Motor neuron (in vitro differentiated cells): ENCODE measurements at places on chromosomes 5 and 9.

- no peak for ATAC-seq
Observed at GRCh38 chr5:171435908-171436307, 16.5 kb downstream of the FGF18 start.

DNA sequence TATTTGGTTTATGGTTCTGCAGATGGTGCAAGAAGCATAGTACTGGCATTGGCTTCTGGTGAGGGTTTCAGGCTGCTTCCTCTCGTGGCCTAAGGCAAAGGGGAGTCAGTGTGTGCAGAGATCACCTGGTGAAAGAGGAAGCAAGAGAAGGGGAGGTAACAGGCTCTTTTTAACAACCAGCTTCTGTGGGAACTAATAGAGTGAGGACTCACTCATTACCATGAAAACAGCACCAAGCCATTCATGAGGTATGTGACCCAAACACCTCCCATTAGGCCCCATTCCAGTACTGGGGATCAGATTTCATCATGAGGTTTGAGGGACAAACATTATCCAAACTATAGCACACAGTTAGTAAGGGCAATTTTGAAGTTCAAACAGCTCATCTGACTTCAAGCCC lies 263.5 kb downstream of the TMEM38B start:
- ATAC-seq: no peak

- ATAC-seq: peak; percentile 35
Observed at GRCh38 chr5:171762903-171763302, 22.7 kb upstream of the SMIM23 start.

GRCh38 chr9:127197186-127197860 lies 67.3 kb upstream of the GARNL3 start:
- no peak for ATAC-seq

DNA sequence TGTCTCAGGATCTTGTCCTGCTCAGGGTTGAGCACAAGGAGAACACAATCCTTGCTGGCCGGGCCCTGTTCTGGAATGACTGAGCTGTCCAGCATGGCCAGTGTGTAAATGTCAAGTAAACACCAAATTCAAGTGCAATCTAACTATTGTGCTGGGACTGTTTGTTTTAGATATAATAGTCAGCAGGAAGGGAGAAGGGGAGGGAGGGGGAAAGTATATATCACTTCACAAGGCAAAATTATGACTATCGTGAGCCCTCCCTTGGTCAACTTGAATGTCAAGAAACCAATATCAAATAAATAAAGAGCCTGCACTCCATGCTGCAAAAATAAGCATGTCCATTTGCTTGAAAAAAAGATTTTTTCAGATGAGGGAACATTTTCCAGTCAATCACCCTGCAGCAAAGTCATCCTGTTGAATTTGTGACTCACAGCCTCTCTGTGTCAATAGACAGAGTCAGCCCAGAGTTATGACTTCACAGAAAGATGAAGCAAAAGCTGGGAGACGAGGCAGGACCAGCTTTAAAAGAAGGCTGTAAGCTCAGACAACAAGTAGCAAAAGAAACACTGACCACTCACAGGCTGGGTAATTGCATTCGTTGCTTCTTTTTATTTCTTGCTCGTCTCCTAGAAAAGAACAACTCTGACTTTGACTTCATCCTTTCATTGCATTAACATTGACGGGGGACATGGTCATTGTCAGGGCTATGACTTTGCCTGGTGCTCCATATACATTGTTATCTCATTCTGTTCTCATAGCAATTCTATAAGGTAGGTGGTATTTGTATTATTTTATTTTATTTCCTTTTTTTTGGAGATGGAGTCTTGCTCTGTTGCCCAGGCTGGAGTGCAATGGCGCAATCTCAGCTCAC lies 15.3 kb upstream of the KLF4 start:
- peak; percentile 92 for ATAC-seq

GRCh38 chr9:138105561-138106505 lies 228.3 kb downstream of the CACNA1B start:
- ATAC-seq: no peak

- ATAC-seq: no peak
Observed at GRCh38 chr9:89312222-89312571, 1.2 kb downstream of the CKS2 start.

DNA sequence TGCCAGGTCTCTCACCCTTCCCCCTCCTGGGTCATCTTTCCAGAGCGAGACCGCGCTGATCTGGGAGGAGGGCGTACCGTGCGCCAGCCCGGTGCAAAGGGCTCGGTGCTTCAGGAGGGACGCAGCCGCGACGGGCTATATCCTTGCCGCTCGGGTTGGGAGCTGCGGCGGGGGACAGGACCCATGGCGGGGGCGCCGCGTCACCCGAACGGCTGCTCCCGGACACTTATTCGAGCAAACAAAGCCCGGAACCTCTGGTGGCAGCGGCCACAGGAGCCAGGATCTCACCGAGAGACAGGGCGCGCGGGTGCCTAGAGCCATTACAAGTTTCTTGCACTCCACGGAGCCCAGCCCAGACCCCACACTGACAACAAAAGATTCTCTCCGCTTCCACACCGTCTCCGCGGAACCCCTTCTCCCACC lies 1.3 kb downstream of the SEMA6A start:
- ATAC-seq: no peak

DNA sequence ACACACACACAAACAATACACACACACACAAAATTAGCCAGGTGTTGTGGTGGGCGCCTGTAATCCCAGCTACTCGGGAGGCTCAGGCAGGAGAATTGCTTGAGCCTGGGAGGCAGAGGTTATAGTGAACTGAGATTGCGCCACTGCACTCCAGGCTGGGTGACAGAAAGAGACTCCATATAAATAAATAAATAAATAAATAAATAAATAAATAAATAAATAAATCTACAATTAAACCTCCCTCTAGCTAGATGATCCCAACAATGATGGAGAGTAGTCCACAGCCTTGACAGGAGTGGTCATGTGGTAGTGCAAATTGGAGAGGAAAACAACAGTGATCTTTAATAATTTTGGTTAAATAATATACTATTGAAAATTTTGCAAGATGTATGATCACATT lies 1739.0 kb upstream of the C9orf72 start:
- ATAC-seq: no peak

DNA sequence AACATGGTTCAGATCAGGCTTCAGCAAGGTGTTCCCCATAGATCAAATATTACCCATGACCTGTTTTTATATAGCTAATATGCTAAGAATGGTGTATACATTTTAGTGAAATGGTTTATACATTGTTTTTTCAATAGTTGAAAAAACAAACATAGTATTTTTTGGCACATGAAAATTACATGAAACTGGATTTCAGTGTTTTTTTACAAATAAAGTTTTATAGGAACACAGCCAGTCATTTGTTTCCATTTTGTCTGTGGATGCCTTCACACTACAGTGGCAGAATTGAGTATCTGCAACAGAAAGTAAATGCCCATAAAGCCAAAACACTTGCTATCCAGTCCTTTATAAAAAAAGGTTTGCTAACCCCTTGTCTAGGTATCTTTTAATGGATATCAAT lies 134.5 kb upstream of the TNFAIP8 start:
- no peak for ATAC-seq

GRCh38 chr5:56637321-56637920 lies 177.9 kb upstream of the MAP3K1 start:
- no peak for ATAC-seq

DNA sequence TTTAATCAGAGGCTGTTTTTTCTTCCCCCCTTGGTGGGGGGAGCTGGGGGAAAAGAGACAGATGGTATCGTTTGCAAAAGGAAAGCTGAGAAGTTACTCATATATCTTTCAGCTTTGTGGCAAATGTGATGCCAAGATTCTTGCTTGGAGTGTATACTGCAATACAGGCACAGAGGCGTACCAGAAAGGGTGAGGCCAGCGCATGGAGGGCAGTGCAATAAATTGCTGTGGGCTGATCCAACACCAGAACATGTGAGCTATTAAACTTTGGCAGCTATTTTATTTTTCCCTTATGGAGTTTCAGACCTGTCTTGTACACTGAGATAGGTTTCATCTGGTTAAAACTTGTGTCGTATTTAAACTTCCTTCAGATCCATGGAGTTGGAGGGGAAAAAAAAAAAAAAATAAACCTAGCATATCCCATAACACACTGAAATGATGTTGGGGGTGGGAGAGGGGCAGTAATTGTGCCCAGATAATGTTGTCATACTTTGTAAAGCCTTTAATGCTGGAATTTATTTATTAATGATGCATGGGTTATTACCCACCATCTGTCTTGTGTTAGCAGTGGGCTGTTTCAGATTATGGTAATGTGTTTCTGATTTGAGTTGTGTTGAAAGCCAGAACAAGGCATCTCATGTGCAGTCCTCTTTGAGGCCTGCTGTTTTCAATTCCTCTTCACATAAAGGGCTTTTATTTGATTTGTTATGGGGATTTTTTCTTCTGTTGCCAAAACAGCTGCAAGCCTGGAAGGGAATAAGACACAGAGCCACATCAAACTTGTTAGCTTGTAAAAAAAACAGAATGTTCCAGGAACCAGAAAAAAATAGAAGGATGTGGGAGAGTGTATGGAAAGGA lies 891.3 kb downstream of the TLE1 start:
- peak; percentile 89 for ATAC-seq

GRCh38 chr5:141994511-141995136 lies 18.2 kb downstream of the GNPDA1 start:
- ATAC-seq: no peak

- ATAC-seq: no peak
Observed at GRCh38 chr5:140977003-140977402, 10.7 kb downstream of the PCDHAC2 start.

DNA sequence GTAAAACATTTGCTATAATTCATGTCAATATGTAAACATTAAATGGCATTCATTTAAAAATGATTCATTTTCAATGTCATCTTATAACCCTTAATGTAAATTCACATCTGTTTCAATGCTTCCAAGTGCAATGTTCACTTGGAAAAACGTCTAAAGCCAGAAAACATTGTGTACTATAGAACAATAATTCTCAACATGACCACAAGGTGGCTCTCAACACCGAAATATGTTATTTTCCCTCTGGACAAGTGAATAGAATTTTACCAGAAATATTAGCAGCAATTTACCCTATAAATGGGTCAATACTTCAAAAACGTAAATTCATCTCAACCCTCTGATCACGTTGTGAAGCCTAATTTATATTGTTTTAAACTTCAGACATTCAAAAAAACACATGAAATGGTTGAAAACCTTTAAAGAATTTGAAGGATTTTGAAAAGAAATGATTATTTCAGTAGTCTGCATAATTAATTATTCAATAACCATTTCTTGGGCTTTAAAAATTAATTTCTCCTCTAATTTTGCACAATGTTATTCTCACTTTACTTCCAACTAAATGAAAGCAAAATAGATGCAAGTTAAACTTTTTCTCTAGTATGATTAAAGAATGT lies 11.0 kb downstream of the CDH10 start:
- ATAC-seq: peak; percentile 32

DNA sequence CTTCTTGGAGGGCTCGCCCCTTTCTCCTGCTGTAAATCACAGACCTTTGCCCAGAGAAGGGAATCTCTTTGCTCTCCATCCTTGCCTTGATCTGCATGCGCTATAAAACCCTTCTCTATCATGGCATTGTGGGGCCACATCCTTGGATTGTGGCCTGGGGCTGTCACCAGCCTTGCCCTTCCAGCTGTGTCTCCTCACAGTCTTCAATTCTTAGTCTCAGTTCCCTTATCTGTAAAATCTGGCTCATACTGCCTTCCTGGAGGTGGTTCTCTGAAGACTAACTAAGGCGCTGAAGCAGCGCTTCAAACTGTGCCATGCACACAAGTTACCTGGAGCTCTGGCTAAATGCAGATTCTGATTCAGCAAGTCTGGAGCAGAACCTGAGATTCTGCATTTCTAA lies 53.4 kb upstream of the RARS1 start:
- no peak for ATAC-seq

DNA sequence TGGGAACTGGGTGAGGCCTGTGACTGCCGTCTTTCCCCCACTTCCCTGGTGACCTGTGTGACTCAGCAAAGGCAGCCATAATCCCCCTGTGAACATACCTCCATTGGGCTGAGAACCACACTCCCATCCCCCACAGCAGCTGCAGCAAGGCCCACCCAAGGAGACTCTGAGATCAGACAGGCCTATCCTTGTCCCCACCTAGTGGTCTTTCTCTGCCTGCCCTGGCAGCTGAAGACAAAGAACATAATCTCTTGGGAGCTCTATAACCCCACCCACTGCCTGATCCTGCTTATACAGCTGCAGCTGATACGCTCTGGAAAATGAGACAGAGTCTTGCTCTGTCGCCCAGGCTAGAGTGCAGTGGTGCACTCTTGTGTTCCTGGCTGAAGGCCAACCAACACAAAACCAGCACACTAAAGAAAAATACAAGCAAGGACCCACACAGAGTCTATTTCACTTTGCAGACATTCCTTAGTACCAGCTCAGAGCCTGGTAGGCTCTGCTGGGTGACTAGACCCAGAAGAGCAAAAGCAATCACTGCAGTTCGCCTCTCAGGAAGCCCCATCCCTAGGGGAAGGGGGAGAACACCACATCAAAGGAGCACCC lies 106.7 kb downstream of the MCTP1 start:
- ATAC-seq: no peak

GRCh38 chr5:151100681-151101080 lies 19.8 kb upstream of the TNIP1 start:
- ATAC-seq: no peak

- peak; percentile 96 for ATAC-seq
Observed at GRCh38 chr9:81604306-81605169, 84.8 kb downstream of the TLE1 start.

DNA sequence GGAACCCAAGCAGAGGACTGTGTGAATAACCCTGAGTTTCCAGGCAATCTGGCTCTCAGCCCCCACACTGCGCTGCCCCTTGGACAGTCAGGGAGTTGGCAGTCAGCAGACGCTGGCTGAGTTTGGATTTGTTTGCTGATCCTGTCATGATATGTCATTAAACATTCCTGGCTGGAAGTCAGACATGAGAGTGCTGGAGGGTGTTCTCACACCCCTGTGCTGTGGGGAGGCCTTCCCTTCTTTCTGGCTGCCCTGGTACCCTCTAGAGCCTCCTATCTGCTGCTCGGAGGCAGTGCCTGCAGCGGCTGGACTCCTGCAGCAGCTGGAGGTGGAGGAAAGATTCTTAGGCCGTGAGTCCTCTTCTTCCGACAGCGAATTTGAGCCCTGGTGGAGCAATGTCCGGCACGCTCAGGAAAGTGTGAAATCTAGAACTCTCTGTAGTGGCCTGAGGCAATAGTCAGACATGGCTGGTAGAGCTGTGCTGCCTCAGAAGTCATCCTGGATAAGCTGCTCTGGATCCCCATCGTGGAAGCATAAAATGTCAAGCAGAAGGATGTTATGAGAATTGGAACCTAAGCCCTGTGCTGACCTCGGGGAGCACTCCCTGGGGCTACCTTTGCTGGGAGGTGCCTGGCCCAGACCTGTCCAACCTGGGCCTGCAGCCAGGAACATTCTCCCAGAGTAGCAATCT lies 72.0 kb downstream of the PDE8B start:
- ATAC-seq: peak; percentile 83

- ATAC-seq: no peak
Observed at GRCh38 chr5:42784132-42784531, 27.5 kb downstream of the CCDC152 start.
